ENCODE measurements at places on chromosomes 2 and 18.

- DNase-seq = no peak
Observed at GRCh38 chr18:59748628-59749360, 51.6 kb upstream of the CCBE1 start.

- DNase-seq = no peak
Observed at GRCh38 chr2:159169187-159169586, 117.3 kb downstream of the WDSUB1 start.

DNA sequence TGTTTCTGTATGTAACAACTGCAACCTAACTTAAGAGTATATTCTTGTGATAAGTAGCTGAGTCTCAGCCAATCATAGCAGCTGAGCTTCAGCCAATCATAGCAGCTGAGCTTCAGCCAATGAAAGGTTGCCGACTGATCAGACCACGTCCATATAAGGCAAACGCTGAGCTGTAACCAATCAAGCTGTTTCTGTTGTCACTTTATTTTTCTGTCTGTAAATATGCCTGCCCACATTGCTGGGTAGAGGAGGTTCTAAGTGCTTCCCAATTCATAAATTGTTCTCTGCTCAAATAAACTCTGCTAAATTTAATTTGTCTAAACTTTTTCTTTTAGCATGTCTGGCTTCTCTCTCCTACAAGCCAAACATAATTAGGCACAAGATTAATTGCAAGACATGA is 231.5 kb upstream of the TCF4 start:
- no peak for DNase-seq

- DNase-seq = no peak
Observed at GRCh38 chr2:52703004-52703403, 1064.6 kb upstream of the CHAC2 start.

DNA sequence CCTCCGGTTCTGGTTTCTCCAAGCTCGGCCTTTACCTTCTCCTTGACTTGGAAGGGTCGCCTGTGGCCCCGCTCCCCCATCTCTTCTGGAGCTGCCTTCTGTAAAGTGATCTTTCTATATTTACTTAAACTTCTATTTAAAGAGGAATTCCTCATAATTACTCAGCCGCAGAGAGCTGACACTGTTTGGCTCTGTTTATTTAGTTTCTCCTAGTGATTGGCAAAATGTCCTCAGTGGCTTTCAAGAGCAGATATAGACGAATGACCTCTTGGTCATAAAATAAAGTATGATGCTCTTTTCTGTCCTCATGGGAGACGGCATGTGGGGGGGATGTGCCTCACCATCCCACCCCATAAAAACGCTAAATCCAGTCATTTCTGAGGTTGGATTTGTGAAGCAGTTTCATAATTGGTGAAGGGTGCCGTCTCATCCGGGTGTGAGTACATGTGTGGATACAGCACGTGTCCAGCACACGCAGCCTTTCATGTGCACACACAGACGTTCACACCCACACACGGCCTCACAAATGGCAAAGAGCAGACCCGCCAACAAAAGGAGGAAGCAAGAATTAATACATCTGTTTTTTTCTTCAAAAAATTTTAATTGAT is 43.4 kb upstream of the SMAD7 start:
- DNase-seq = no peak

DNA sequence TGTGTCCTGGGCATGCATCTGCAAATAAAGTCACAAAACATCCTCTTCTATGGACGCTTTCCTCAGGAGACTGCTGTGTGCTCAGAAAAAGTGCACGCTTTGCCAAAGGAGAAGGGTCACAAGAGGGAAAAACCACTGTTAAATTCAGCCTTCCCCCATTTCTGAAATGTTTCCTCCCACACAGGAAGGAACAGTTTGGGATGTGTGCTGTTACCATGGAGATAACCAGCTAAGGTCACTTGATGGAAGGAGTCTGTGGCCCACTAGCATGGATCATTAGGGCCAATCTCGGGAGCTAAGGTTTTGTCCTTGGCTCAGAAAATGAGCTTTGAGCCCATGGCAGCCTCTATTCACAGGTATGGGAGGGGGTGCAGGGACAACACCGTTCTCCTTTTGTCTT is 5.6 kb downstream of the KCNE4 start:
- DNase-seq = no peak

DNA sequence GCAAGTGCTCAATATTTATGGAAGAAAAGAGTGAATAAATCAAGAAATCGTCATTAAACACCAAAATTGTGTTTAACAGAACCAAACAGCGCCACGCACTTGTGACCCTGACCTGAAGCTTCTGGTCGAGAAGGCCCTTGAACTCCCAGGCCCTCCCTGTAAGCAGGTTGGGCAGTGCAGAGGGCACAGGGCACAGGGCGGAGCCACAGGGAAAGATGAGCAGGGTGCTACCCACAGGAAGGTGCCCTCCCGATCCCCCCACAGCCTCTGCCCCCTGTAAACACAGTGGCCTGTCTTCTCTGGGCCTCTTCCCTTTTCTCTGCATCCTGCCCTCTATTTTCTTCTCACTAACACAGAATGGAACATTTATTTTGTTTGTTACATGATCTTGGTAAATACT is 16.9 kb upstream of the TUBB6 start:
- DNase-seq = no peak

GRCh38 chr2:134683561-134684112 is 35.2 kb downstream of the TMEM163 start:
- no peak for DNase-seq

DNA sequence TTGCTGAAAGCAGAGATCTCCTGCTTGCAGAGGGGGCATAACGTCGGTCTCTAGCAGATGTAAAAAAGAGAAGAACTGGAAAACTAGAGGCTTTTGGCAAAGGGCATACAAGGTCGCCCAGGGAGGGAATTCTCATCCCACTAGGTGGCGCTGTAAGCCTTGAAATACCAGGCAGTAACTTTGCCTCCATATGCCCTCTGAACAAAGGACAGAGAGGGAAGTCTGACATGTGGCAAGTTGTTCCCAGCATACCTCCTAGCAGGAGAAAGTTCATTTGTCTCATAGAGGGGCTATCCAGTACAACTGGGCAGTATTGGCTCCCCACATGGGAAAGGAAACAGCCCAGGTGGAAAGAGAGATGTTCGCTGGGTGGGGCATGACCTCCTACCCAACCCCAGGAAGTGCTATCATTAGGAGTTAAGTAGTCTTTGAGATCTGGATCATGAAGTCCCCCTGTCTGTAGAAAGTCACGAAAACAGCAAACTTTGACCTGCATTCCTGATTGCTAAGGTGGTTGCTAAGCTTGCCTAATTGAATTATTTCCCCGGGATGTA is 39.9 kb downstream of the STK17B start:
- no peak for DNase-seq

DNA sequence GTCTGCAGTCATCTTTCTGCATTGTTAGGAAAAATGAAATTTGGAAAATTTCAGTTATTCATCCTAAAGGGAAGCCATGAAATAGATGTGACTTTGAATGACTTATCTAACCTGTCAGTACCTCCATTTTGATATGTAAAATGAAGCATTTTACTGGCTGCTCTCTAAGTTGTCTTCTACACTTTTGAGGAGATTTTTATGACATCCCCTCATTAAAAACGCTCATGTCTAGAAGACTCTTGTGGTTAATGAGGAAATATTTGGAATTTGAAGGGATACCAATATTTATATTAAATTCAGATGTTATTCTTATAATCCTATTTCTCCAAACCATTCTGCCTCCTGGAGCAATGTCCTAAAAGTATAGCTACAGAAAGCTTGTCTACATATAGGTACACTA is 73.8 kb upstream of the THUMPD2 start:
- DNase-seq = no peak

GRCh38 chr18:59940068-59940467 is 40.3 kb downstream of the PMAIP1 start:
- no peak for DNase-seq

- no peak for DNase-seq
Observed at GRCh38 chr2:217756375-217757107, 246.3 kb downstream of the TNS1 start.

DNA sequence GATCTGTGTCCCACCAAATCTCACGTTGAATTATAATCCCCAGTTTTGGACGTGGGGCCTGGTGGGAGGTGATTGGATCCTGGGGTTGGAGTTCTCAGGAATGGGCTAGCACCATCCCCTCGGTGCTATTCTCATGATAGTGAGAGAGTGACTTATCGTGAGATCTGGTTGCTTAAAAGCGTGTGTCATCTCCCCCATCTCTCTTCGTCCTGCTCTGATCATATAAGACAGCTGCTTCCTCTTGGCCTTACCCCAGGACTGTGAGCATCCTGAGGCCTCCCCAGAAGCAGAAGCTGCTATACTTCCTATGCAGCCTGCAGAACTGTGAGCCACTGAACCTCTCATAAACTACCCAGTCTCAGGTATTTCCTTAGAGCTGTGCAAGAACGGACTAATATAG is 163.7 kb upstream of the NDUFV2 start:
- DNase-seq = no peak

- DNase-seq = no peak
Observed at GRCh38 chr2:46716927-46717326, 198.7 kb downstream of the MCFD2 start.

DNA sequence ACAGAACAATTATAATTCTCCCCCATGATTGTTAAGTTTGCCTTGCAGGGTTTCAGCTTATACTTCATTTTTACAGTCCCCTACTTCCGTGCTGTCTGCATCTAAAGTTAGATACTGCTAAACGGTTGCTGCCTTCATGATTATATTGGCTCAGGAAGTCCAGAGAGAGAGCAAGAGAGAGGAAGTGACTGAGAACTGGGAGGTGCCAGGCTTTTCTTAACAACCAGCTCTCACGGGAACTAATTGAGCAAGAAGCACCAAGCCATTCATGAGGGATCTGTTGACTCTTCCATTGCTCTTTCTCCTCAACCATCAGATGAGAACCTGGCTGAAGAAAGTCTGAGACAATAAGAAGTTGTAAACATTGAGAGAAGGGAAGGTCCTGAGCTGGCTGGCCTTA is 125.5 kb upstream of the SIX2 start:
- DNase-seq = no peak

DNA sequence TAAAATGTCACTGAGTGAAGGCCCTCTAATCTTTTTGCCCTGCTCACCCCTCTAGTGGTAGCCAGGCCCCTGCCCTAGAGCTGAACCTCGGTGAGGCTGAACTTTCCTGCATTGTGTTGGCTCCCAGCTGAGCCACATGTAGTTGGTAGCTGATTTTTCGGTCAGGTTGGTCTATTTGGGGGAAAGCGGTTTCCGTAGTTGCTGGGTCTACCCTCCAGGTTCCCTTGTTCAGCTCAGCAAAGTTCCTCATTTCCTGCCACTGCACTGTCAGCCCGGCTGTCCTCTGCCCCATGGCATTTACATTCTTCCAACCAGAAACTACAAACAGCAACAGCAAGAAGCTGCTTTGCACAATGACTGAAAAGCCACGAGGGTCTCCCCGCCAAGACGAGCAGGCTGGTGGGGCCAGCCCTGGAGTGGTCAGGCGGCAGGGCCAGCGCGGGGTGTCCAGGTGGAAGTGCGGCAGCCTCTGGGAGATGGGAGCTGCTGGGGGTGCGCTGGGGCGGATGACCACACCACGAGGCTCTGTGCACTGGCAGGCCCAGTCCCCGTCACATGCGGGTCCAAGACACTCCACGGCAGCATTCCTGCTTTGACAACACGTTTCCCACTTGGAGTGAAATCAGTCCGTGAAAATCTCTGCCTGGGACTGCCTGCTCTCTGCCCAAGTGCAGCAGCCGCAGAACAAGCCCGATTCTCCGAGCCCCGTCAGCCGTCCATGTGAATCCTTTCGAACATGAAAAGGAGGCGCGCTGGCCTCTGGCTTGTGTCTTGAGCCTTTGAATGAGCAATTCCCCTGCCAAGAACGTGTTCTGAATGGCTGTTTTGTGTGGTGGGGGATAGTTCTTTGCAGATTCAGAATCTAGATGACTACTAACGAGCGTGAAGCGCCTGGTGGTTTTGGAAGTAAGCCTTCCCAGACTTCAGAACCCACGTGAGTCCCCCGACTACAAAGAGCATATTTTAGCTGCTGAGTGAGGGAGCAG is 159.4 kb downstream of the ASB1 start:
- DNase-seq = no peak

DNA sequence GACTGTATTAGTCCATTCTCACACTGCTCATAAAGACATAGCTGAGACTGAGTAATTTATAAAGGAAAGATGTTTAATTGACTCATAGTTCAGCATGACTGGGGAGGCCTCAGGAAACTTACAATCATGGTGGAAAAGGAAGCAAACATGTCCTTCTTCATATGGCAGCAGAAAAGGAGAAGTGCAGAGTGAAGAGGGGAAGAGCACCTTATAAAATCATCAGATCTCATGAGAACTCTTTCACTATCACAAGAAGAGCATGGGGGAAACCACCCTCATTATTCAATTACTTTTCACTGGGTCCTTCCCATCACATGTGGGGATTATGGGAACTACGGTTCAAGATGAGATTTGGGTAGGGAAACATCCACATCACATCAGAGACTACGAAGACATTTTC is 43.0 kb upstream of the CAVIN2 start:
- no peak for DNase-seq

- no peak for DNase-seq
Observed at GRCh38 chr2:188678882-188679281, 295.3 kb upstream of the COL3A1 start.

DNA sequence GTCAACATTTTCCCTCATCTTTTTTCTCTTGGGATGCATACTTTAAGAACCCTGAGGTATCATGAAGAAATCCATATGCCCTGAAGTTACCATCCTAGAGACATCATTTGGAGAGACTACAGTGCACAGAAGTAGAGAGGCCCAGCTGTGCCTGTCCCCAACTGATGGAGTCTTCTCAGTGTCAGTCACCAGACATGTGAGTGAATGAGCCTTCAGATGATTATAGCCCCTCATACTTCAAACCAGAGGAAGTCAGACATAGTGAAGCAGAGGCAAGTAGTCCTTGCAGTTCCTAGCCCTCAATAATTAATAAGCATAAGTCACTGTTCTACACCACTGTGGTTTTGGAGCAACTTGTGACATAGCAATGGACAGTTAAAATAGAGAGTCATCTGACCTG is 194.4 kb upstream of the ITGA4 start:
- DNase-seq = no peak

DNA sequence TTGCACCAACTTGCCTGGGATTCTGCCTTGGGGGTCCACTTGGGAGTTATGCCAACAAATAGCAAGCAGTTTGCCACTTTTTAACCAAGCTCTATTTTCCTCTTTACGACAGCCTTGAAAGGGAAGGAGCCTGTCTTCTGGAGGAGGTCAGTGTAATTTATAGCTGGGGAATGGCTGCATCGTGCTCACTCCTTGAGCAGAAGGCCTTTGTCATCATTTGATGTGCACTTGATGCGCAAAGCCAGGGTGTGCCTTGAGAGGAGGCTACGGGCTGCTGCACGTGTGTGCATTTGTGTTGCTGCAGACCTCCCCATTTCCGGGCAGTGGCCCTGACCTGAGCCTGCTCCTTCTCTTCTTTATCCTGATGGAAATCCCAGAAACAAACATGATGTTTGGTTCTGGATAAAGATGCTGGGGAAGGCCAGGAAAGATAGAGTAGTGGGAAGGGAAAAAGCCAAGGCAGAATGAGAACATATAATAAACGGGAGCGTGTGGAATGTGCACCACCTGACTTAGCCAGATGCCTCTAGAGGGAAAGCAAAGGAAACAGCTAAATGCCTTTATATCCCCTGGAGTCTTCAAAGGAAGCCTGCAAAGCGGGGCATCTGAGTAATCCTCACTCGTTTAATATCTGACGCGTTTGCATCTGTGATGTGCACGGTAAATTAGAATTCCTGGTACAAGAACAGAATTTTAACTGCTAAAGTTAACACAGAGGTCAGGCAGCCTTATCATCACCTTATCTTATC is 68.3 kb upstream of the ZNF521 start:
- DNase-seq = no peak

Data from NCI-H1930 (cell line).